D721Med (cell line): ENCODE measurements at places on chromosomes 5 and 9.

GRCh38 chr5:20367178-20367577, 379.2 kb upstream of the CDH18 start:
- DNase-seq: no peak

GRCh38 chr5:95803271-95804148, 19.0 kb downstream of the GLRX start:
- DNase-seq: no peak

DNA sequence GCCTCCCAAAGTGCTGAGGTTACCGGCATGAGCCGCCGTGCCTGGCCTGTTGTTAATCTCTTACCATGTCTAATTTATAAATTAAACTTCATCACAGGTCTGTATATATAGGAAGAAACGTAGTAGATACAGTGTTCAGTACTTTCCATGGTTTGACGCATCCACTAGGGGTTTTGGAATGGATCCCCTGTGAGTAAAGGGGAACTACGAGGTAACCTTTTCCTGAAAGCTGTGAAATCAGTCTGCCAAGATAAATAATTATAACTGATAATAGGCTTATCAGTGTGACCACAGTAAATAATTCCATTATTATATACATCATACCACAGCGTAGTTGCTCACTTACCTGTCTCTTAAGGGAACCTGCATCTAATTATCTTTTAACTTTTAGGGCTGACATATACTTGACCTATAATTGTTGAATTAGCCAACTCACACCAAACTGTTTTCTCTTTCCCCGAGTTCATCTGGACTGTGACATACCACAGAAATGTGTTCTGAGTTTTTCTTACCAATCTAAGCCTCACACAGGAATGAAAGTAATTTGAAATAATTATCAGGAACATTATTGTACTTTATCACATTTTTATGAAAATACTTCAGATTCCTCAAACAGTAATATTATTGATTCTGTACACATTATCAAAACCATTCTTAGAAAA, 42.9 kb downstream of the DAPK1 start:
- no peak for DNase-seq

DNA sequence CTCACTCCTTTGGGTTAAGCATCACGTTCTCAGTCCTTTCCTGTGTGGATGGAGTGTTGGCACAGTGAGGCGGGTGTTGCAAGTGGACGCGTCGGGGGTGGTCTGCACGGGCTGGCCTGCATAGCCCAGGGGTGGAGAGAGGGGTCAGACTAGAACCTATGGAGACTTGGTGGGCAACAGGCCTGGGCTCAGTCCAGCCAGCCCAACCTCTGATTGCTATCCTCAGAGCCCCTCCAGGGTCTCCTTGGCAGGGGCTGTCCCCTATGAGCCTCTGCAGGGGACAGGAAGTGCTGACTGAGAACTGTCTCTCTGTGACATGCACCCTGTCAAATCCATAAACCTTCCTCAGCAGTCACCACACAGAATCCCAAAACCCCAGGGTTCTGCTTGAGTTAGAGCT, 2.3 kb downstream of the DCANP1 start:
- DNase-seq: no peak

DNA sequence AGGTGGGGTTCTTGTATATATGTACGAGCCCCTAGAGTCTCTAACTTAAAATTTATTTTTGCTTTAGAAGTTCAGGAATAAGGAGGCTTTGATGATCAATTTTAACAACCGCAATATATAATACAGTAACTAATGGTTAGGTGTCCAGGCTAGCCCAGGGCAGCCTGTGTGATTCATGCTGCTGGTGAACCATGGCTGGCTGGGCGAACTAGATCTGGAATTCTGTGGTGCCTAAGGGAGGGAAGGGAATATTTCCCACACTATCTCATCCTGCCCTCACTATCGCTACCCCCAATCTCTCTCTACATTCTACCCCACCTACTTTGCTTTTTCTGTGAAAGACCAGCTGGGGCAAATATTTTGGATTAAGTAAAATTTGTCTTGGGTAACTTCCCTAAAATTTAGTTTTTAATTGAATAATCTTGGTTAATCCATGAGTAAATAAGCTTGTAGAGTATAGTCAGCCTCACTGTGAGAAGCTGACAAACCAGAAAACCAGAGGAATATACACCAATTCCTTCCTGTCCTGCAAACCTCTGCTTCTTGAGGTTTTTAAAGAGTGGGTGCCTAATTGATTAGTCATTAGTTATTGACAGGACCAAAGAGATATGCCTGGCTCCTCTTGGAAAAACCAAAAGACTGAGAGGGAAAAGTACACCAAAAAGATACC, 115.1 kb upstream of the CCDC152 start:
- no peak for DNase-seq

- DNase-seq: no peak
Observed at GRCh38 chr9:111953444-111953843, 56.8 kb downstream of the UGCG start.

GRCh38 chr9:134453776-134454475, 127.7 kb downstream of the RXRA start:
- no peak for DNase-seq

- no peak for DNase-seq
Observed at GRCh38 chr5:37812365-37812764, 27.5 kb downstream of the GDNF start.

GRCh38 chr5:178940569-178941360, at the start of gene ZNF454:
ZNF454 (plus strand) TSS chr5:178941198; CDS start chr5:178942792, 1,594 bp downstream.
- DNase-seq: peak; percentile 99

- no peak for DNase-seq
Observed at GRCh38 chr9:91131433-91131839, 230.3 kb downstream of the AUH start.

- DNase-seq: no peak
Observed at GRCh38 chr9:28234133-28234893, 661.0 kb upstream of the C9orf72 start.

GRCh38 chr9:115157245-115157674, 39.3 kb upstream of the TNC start:
- no peak for DNase-seq
